ENCODE measurements at places on chromosomes 12 and 14.

GRCh38 chr12:121069206-121069605 is 30.2 kb upstream of the OASL start:
- DNase-seq: no peak

DNA sequence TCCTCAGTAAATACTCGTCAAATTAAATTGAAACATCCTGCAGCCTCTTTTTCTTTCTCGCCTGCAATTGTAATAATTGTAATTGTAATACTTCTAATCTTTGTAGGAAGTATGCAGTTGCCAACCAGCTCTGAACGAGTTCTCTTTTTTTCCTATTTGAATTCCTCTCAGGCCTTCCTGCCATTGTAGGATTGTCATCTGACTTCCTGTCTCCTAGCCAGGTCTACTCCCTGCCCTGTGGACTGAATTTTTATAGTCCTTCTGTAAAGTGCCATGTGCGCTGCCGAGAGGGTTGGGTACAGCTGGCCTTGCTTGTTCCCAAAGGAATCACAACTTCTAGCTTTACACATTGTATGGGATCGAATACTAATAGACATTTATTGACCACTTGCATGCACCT is 183.3 kb downstream of the SSPN start:
- no peak for DNase-seq

DNA sequence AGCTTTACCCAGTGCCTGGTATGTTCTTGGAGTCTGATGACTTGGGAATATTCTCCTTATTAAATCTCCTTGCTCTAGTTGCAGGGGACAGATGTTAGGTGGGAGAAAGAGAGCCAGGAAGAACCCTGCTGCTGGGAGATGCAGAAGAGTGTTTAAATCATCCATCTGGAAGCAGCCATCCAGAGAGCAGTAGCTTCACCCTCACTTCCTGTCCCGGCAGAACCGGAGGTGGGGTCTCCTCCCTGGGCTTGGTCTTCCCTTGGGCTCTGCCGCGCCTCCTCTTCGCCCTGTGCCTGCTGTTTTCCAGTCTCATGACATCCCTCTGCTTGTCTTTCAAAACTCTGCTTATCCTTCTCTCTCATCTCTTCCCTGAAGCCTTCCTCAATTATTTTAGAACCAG is 15.5 kb downstream of the B4GALNT3 start:
- DNase-seq: no peak

GRCh38 chr12:131335456-131335855 is 375.4 kb upstream of the SFSWAP start:
- DNase-seq: no peak

GRCh38 chr14:68924186-68925158 is 54.6 kb downstream of the ACTN1 start:
- no peak for DNase-seq

- no peak for DNase-seq
These were observed 93.3 kb downstream of the MYRFL start for GRCh38 chr12:69918287-69918686.

- DNase-seq: no peak
These were observed 20.2 kb upstream of the VASH1 start for GRCh38 chr14:76741074-76741473.

DNA sequence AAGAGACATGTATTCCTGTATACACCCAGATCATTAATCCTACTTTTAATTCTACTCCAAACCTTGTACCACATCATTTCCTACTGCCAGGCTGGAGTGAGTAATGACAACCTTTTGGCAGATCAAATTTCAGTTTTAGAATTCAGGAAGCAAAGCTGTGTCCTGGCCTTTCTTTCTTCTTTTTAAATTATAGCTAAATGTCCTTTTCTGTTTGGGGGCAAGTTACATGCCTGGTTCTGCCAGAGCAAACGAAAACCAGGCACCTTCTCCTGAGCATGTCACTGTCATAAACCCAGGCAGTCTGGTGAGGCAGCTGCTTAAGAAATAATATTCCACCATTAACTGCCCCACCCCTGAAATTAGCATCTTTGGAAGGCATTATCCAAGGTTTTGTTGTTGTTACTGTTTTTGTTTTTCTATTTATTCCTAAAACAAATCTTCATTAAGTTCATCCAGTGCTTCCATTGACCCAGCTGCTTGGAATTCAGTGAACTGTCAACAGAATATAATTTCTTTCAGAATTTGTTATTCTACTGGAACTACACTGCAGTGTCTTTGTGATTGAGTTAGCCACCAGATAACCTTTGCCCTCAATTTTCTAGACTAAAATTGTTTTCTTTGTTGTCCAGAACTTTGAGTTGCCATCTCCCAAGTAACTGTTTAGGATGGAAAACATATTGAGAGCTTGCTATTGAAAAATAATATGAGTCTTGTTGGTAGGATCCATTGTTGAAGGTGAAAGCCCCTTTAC is 33.2 kb downstream of the SAMD4A start:
- no peak for DNase-seq

- no peak for DNase-seq
These were observed 19.5 kb upstream of the PPFIBP1 start for GRCh38 chr12:27504507-27504906.

- no peak for DNase-seq
These were observed 47.9 kb downstream of the ASCL4 start for GRCh38 chr12:107822356-107822755.

GRCh38 chr12:53578783-53579182 is 47.4 kb downstream of the ATF7 start:
- DNase-seq: no peak

Measured in stimulated activated CD4-positive, alpha-beta T cell treated with anti-CD3 and anti-CD28 coated beads, Interleukin-1b, Interleukin-23, amount 100 ng/mL, for 1 hour (primary cell).